DMS79 treated with DMSO at 0.1 percent for 48 hours (cell line): ENCODE measurements at places on chromosomes 2 and 18.

GRCh38 chr2:98772536-98772935, 41.6 kb upstream of the MGAT4A start:
- no peak for DNase-seq

DNA sequence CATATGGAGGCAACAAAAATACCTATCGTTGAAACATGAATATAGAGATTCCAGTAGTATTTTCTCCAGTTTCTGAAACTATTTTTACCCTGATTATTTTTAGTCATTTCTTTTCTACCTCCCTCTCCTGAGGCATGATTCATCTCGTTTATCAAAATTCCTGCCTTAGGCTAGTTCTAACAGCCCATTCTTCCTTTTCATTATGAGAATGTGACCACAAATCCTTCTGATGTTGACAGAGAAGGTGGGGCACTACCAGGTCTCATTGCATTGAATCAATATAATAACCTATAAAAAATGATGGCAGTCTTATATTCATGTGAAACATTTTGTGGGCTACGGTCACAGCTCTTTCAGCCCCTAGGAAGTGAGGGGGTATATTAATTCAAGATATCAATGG, 406.5 kb upstream of the UBE2E3 start:
- no peak for DNase-seq

GRCh38 chr18:27413495-27414401, 228.6 kb upstream of the CHST9 start:
- DNase-seq: no peak

DNA sequence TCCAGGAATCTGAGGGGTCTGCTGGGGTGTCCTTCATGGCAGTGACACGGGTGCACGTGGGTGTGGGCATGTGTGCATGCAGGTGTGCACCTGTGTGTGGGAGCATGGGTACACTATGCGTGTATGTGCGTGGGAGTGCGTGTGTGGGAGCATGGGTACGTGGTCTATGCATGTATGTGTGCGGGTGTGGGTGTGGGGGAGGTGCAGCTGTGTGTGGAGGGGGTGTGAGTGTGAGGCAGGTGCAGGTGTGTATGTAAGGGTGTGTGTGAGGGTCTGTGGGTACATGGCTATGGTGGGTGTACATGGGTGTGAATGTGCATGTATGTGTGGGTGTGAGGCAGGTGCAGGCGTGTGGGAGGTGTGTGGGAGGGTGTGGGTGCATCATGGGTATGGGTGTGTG, 36.3 kb downstream of the EIPR1 start:
- DNase-seq: no peak

DNA sequence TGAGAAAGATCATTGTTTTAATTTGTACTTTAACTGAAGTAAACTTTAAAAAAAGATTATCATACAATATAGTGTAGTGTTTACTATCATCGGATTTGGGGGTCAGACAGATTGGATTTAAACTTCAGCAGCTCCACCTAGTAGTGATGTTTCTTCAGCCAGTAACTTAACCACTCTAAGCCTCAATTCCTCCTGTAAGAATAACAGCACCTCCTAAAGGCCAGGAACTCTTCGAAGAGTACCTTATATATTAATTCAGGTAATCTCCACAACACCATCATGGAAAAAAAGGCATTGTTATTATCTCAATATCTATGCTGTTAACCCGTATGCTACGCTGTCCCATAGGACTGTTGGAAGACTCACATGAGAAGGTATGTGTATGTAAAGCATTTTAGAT, 69.0 kb upstream of the DLGAP1 start:
- no peak for DNase-seq

GRCh38 chr2:100766806-100767205, 53.1 kb upstream of the NPAS2 start:
- DNase-seq: no peak

GRCh38 chr18:13131283-13131682, 87.3 kb upstream of the LDLRAD4 start:
- no peak for DNase-seq

DNA sequence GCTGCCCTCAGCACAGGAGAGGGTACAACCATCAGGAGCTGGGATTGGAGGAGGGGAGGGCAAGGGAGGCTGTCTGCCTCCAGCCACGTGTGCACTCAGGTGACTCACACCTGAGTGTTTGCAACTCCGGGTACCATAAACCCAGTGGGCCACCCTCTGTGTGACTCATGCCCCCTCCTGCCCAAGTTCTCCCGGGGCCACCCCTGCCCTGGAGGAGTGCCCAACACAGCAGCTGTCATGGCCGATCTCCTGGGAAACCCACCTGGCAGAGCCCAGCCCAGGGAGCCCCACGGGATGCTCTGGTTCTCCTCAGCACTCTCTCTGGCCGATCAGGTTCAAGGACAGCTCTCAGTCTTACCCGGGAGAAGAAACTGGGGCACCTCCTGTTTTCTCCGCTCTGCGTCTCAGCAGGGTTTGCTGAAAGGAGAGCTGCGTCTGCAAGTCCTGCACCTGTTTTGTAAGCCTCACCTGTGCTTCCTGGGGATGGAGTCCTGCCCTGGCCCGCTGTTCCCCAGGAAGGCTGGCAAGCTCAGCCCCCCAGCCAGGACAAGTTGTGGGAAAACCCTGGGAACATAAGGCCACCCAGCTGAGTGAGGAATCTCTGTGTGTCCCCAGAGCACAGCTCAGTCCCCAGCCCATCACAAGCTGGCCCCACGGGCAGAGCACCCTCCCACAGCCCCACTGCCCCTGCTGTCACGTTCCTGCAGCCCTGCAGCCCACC, 44.0 kb upstream of the UBE2F start:
- DNase-seq: peak; percentile 46

GRCh38 chr2:33275689-33276444, 200.6 kb upstream of the RASGRP3 start:
- no peak for DNase-seq
